CD4-positive, alpha-beta T cell treated with Interleukin-15 for 1 hour (primary cell): ENCODE measurements at places on chromosomes 4 and X.

DNA sequence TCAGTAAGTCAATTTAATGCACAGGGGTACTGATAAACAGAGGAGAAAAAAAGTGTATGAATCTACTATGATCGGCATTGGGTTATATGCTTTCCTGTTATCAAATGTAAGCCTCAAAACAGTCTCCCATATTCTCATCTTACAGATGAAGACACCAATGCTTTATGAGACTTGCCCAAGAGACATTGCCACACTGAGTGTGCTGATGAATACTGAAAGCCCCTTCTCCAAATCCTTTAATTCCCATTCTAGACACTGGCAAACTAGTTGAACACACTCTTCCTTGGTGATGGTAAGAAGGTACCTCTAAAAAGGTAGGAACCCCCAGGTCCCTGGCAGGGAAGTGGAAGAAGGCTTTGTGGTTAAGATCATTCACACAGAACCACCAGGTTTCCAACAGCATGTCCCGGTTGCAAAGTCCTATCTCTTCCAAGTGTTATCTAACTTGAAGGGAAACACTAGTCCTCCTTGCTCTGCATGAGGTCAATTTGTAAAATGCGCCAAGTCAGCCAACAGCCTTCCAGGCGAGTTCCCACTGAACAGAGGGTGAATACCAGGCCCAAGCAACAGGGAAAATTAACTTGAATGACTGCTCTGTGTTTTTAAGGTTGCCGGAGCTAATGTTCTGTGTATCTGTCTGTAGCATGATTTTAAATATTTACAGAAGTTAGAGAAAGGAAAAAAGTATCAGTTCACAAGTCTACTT lies 5.1 kb downstream of the SETD7 start:
- DNase-seq: no peak

- DNase-seq: no peak
Measured at GRCh38 chr4:184368290-184368689, 106.1 kb downstream of the IRF2 start.

DNA sequence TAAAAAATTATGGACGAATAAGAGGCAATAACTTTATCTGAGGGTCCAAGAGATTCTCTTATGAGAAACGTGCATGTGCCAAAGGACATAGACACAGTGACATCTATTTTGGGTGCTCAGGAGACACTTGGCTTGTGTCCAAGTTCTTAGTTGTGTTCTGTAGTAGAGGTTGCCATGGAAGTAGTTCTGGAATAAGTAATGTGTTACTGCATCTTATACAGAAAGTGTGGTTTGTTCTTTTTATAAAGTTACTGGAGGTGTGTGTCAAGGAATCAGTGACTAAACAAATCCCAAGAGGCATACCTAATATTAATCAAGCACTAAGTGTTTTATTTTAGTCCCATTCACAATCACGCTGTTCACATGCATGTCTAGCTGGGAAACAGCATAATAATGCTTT lies 305.7 kb downstream of the ARHGAP24 start:
- DNase-seq: no peak

DNA sequence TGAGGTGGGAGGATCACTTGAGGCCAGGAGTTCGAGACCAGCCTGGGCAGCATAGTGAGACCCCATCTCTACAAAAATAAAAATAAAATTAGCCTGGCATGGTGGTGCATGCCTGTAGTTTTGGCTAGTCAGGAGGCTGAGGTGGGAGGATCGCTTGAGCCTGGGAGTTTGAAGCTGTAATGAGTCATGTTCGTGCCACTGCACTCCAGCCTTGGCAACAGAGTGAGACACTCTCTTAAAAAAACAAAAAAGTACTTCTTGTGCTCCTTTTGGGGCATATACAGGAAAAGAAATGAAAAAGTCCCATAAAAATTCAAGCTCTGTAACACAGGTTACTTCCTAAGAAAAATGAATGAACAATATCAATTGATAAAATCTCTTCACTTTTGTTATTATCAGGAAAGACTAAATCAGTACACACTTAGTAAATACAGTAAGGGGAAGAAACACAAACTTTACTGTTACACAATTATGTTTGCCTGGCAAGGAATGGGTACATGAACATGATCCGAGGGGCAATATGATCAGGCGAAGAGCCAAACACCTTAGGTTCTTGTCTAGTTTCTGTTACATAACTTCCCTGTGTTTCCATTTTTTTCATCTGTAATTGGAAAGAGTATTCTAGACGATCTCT lies 46.9 kb downstream of the CCDC158 start:
- DNase-seq: no peak

DNA sequence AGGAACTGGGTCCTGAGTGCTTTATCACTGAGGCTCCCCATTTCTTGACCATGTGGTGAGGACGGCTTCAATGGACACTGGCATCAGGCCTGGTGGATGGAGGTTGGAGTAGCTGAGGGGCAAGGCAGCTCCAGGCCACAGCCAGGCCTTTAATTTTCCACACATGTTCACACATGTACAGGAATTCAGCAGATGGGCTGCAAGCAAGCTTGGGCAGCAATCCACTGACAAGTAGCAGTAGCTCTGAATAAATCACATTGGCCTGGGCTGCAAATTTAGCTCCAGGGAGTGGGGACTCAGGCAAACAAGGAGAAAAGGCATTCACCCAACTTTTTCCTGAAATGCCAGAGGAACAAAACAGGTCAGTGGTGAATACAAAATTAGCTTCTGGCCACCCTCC lies 107.8 kb upstream of the SCML1 start:
- DNase-seq: no peak

DNA sequence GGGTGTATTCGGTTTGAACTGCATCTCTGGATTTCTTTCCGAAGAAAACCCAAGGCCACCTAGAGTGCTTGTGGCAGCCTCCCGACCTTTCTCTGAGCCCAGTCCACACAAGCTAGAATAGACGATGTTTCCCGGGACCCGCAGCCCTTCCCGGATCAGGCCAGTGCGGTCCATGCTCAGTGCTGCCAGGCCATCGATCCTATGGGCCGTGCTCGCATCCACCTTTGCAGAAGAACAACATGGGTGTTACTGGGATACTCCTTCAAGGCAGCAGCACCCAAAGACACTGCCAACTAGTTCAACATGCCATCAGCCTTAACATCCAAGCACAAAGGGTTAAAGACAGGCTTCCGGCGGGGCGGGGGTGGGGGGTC lies 22.8 kb downstream of the BCOR start:
- DNase-seq: no peak

DNA sequence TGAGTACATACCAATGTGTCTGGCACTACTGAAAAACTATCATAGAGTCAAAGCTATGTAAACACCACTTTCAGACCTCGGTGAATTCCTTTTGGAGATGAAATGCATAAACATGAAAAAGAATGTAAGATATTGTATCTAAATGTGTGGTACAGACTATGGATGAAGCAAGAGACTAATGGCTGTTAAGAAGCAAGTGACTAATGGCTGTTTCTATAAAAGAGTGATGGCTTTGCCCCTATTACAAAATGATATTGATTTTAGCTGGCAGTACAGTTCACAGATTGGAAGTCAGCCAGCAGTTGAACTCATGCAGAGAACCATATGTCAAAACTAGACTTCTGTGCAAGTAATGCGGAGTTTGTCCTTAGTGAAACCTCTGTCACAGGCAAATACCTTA lies 359.3 kb downstream of the GRXCR1 start:
- DNase-seq: no peak

DNA sequence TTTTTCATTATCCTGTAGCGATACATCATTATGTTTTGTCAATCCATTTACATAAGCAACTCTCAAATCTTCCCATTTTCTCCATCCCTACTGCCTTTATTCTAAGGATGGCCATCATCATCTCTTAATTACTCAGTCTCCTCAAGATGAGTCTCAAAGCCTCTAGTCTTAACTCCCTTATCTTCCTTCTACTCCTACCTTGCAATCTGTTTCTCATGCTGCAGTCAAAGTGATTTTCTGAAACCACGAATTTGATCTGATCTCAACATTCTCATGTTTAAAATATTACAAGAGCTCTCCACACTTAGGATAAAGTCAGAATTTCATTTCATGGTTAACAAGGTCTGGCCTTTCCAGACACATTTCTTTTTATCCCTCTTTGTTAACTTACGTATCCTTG lies 51.8 kb downstream of the ANXA3 start:
- no peak for DNase-seq

DNA sequence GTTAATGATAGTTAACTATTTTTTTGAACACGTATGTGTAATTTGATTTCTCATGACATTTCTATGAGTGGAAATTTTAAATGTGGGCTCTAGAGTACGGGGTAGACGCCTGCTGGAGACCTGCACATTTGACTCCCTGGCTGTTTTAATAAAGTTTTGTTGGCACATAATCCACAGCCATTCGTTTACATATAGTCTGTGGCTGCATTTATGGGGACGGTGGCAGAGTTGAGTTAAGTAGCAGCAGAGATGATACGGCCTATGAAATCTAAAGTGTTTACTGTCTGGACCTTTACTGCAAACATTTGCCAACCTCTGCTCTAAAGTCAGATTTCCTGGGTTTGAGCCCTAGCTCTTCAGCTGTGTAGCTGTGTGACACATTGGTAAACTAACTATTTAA lies 118.8 kb downstream of the CHRNA9 start:
- DNase-seq: no peak

DNA sequence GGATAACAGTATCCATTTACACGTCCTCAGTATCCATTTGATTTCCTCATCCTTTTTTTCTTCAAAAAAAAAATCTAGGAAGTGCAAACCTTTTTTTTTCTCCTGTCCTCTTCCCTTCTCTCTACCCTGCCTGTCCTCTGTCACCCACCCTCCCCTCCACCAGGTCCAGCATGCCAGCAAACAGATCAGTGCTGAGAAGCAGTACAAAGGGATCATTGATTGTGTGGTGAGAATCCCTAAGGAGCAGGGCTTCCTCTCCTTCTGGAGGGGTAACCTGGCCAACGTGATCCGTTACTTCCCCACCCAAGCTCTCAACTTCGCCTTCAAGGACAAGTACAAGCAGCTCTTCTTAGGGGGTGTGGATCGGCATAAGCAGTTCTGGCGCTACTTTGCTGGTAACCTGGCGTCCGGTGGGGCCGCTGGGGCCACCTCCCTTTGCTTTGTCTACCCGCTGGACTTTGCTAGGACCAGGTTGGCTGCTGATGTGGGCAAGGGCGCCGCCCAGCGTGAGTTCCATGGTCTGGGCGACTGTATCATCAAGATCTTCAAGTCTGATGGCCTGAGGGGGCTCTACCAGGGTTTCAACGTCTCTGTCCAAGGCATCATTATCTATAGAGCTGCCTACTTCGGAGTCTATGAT lies 1.7 kb downstream of the SLC25A4 start:
- DNase-seq: no peak

DNA sequence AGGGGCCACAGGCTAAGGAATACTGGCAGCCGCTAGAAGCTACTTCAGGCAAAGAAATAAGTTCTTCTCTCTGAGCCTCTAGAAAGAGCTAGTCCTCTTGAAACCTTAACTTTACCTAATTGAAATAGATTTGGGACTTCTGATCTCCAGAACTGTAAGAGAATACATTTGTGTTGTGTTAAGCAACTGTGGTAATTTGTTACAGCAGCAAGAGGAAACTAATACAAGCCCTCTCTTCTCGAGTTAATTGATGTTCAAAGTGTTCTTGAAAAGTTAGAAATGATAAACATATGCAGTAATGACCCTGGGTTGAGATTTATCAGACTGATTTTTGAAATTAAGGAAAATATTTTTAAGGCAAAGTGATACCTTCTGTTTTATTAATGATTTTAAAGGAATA lies 172.8 kb downstream of the ANTXR2 start:
- DNase-seq: no peak

DNA sequence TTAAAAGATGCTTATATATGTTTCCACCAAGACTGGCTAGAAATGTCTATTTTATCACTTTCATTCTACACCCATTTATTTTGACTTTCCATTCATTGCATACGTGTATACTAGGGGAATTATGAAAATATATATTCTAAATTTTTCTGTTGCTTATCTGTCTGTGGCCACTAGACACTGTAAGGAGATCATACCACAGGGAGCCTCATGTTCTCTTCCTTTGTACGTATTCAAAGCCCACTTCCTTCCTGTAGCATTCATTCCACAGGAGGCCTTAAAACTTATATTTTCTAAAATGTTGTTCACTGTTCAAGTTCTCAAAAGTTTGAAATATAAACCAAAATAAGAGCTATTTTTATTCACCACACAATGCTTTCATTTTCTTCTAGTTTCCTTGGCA lies 1848.9 kb upstream of the TENM3 start:
- DNase-seq: no peak

- DNase-seq: no peak
Measured at GRCh38 chrX:3216581-3217180, 129.8 kb downstream of the MXRA5 start.

DNA sequence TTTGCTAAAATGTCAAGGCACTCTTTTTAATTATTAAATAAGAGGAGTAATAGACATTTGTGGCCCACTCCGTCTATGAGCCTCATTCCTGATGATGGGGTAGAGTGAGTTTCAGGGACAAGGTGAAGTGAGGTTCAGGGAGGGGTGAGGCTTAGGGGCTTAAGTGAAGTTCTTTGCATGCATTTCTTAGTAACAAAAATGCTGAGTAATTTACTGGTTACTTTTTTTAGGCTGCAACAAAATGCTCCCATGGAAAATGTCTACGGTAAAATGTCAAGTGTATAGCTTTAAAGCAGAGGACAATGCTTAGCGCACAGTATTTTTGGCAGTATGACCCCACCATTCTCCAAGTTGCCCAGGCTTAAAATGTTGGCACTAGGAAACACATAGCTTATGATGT lies 2.0 kb upstream of the USO1 start:
- no peak for DNase-seq

- DNase-seq: no peak
Measured at GRCh38 chr4:179027569-179027968, 1585.3 kb upstream of the AGA start.

- no peak for DNase-seq
Measured at GRCh38 chrX:7965436-7965835, 38.2 kb upstream of the PNPLA4 start.

DNA sequence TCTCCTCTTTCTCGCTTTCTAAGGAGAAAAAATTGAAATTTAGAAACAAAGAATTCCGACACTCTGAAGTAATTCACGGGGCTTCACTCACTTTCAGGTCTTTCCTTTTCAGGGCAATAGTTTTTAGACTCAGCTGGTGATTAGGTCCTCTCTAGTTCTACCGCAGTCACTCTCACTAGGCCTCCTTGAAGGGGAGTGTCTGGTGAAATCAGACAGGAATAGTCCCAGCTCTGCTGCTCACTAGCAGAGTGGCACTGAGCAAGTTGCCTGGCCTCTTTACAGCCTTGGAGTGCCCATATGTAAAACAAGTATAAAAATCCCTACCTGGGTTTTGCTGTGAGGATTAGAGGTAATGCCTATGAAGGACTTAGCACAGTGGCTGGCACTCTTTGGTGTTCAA lies 64.1 kb downstream of the NEUROG2 start:
- no peak for DNase-seq

- no peak for DNase-seq
Measured at GRCh38 chrX:102835504-102836146, 101.4 kb upstream of the RAB40AL start.

DNA sequence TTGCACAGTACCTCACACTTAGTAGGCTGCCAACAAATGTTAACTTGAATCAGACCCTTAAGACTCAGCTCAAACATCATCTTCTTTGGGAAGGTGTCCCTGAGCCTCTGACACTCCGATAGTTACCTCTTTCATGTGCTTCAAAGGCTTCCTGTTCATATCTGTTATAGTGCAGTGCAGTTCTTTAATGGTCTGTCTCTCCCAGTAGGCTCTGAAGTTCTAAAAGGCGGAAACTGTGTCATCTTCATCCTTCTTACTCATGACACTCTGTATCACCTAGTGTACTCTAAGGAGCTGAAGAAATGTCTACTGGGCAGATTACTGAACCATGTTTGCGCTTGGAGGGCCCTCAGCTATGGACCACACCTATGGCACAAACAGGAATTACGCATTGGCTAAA lies 2.1 kb upstream of the DIAPH2 start:
- no peak for DNase-seq
